Thyroid gland (tissue), 4 donors: ENCODE measurements at places on chromosomes 4 and X. TPM values are rescaled to one million over a fixed set of nuclear protein-coding genes. Genes with fewer than 3 reads are reported as not detected.

- H3K4me3 ChIP-seq: no peak overlapping the region
- no peak for DNase-seq
- H3K27me3 ChIP-seq: no peaks in the 10 kb centered on the region
These were observed 12.6 kb downstream of the DGKQ start for GRCh38 chr4:960636-961350.

DNA sequence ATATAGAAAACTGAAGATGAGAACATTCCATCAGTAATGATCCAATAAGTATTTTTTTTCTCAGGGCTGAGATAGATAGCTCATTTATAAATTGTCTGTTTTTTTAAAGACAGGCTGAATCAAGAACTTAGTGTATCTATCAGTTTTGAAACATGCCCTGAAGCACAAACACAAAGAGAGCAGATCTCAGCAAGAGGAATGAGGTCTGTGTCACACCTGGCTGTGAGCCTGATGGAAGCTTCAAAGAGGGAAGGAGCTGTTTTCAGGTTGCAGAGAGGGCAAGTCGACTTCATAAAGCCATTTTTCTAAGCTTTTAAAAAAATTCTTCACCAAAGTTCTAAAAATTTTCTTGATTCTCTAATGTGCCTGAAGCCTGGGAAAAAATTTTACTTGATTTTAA is 434.9 kb downstream of the PDGFC start:
- no peaks in the 10 kb centered on the region for H3K4me1 ChIP-seq
- DNase-seq: no peak
- H3K4me3 ChIP-seq: no peak overlapping the region
- no peaks in the 10 kb centered on the region for H3K27me3 ChIP-seq

FHDC1 gene
- 18.9 TPM for total RNA-seq

HSFX1 gene
- 2.8 TPM for total RNA-seq

HPF1 gene
- 26.5 TPM for total RNA-seq

KCNIP4 gene
- 5.7 TPM for total RNA-seq

GRCh38 chr4:61824454-61824853 is 624.3 kb downstream of the ADGRL3 start:
- no peak overlapping the region for H3K4me3 ChIP-seq
- no peak overlapping the region for H3K27ac ChIP-seq
- no peaks in the 10 kb centered on the region for H3K27me3 ChIP-seq

PCDH18 gene
- 34.9 TPM for total RNA-seq

SPATA4 gene
- 0.88 TPM for total RNA-seq

TLL1 gene
- total RNA-seq: 6.0 TPM

C4orf50 gene
- total RNA-seq: not detected

DNA sequence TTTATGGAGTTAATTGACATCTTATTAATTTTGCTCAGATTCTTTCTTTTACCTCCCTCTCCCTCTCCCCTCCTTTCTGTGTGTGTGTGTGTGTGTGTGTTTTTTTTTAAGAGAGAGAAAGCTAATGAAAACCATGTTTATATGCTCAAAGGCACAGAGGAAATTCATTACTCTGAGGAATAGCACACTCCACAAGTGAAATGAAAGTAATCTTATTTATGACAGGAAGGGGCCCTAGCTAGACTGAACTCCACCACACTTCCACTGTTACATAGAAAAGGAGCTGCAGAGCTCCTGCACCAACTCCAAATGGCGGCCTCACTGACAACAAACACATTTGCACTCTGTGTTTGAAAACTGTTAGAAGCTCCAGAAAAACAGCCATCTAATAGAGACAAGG is 150.6 kb downstream of the RASL11B start:
- H3K27me3 ChIP-seq: no peaks in the 10 kb centered on the region
- H3K4me1 ChIP-seq: peaks cover 40% of the 10 kb centered on the region

- no peak overlapping the region for H3K4me3 ChIP-seq
- no peaks in the 10 kb centered on the region for H3K27me3 ChIP-seq
- no peaks in the 10 kb centered on the region for H3K4me1 ChIP-seq
- no peaks in the 10 kb centered on the region for H3K36me3 ChIP-seq
These were observed 2320.1 kb downstream of the ARAP2 start for GRCh38 chr4:33924239-33924638.

GRCh38 chr4:41145571-41146078 is 68.7 kb downstream of the APBB2 start:
- peak overlapping the region; percentile 91 for H3K27ac ChIP-seq
- no peaks in the 10 kb centered on the region for H3K27me3 ChIP-seq
- H3K4me3 ChIP-seq: no peak overlapping the region

UCHL1 gene
- 28.2 TPM for total RNA-seq

DNA sequence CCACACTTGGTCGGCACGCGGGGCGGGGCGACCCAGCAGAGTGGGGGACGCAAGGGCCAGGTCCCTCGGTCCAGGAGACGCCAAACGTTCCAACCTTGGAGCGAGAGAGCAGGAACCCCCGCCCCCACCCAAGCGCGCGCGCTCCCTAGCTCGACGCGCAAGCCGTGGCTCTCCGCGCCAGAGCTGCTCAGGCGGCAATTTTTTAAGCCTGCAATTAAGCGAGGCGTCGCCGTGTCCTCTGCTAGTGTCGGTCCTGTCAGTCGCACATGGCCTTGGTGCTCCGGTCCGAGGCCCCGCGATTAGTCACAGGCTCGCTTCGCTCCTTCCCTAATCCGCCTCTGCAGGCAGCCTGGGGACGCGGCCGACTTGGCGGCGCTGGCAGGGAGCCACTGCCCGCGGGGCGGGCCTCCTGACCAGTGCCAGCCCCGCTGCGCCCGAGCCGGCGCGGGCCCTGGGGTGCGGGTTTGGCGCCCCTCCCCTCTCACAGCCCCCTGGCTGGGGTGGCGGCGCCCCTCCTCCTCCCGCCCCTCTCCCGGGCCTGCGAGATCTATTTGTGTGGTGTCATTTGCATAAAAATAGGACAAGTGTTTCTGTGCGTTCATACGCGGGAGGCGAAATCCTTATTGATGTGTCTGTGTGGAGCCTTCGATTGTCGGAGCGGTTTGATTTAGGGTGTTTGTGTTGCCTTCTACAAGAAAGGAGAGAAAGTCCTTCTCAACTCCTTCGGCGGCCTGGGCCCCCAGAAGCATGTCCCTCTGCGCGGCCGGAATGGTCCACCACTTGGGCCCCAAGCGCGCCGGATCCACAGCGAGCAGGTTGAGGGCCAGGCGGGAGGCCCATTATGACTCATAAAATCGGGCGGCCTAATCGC is 9.8 kb upstream of the BCOR start:
- DNase-seq: peak; percentile 76
- no peaks in the 10 kb centered on the region for H3K27me3 ChIP-seq
- no peaks in the 10 kb centered on the region for H3K36me3 ChIP-seq
- no peak overlapping the region for H3K4me3 ChIP-seq
- peak overlapping the region; percentile 93 for H3K27ac ChIP-seq

KLF8 gene
- 10.2 TPM for total RNA-seq

CENPVL1 gene
- total RNA-seq: not detected
